ENCODE measurements at places on chromosomes 16 and 17.

GRCh38 chr17:59387351-59388068 lies 56.1 kb downstream of the YPEL2 start:
- no peaks in the 10 kb centered on the region for H3K36me3 ChIP-seq
- no peak for DNase-seq
- H3K27me3 ChIP-seq: no peaks in the 10 kb centered on the region
- peaks cover 1% of the 10 kb centered on the region for H3K4me1 ChIP-seq

DNA sequence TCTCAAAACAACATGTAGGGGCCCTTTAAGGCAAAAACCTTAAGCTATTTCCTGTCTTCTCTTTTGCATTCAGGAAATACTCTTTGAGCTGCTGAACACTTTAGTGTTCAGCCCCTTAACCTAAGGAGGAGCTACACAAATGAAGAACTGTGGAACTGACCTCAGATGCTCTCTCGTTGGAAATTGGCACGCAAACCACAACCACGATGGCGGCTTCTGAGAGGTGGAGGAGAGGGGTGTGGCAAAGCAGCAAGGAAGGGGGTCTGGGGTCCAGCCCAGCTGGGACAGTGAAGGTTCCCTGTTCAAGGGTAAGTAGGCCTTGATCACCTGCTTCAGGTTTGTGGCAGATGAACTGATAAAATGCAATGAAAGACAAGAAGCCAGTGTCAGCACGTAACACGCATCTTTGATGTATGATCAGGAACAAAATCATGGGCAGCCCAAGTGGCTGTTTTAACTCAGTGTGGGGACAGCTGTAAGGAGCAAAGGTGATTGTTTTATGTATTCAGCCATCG lies 291.6 kb upstream of the TNRC6C start:
- H3K4me3 ChIP-seq: peak overlapping the region; percentile 82
- H3K4me1 ChIP-seq: peaks cover 37% of the 10 kb centered on the region
- no peaks in the 10 kb centered on the region for H3K27me3 ChIP-seq

- H3K27me3 ChIP-seq: no peaks in the 10 kb centered on the region
- no peaks in the 10 kb centered on the region for H3K4me1 ChIP-seq
- DNase-seq: no peak
- H3K27ac ChIP-seq: no peak overlapping the region
Observed at GRCh38 chr16:65574326-65574966, 452.6 kb upstream of the CDH11 start.

DNA sequence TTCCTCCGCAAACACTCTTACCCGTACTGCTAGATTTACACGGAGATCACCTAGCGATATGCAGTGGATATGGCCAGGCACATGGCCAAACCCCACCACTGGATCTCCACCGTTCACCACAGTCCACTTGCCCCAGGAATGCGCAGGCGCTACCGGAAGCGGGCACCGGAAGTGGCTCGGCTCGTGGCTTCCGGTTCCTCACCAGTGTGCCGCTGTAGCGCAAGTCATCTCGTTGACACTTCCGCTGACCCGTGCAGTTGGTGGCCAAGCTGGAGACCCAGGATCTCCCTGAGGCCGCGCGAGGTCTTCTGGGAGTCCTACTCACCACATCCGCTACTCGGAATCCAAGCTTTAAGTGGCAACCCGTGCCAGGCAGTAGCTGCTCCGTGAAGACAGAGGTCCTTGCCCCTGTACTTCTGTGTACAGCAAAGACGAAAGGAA lies 11.5 kb downstream of the ZNF597 start:
- H3K4me3 ChIP-seq: peak overlapping the region; percentile 71
- H3K27ac ChIP-seq: peak overlapping the region; percentile 78
- no peaks in the 10 kb centered on the region for H3K27me3 ChIP-seq
- DNase-seq: peak; percentile 68
- H3K4me1 ChIP-seq: peaks cover 19% of the 10 kb centered on the region
